Hypothalamus (tissue), 51 donors: ENCODE measurements at places on chromosomes 4 and X.

GRCh38 chr4:121778991-121779628 lies 14.1 kb upstream of the SMIM43 start:
- no peak for DNase-seq

DNA sequence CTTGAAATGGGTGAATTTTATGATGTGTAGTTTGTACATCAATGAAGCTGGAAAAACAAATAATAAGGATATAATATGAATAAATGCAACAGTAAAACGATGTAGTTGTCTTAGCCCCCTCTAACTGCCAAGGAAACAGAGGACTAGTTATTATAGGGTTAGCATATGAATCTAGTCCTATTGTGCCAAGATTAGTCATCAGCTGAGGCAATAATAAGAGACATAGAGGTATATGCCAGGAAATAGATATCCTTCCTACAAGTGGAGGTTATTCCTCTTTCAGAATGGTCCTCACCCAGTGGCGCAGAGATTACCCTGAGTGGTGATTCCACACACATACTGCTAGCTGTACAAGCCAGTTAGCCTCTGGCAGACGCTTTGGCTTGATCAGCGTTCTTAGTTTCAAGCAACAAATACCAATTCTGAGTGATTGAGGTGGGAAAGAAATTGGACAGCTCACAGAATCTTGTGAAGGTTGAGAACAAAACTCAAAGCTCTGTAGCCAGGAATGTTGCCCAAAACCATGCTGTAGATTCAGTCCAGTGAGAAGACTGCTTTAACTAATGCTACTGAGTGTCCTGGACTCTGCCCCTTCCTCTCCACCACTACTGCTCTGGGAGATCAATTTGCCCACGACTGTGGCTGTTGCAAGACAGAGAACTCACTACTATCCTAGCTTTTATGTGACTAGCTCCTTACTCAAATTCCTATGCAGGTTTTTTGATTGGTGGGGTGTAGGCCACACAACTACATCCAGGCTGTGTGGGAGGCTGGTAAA lies 27.0 kb upstream of the ZNF280C start:
- DNase-seq = no peak

DNA sequence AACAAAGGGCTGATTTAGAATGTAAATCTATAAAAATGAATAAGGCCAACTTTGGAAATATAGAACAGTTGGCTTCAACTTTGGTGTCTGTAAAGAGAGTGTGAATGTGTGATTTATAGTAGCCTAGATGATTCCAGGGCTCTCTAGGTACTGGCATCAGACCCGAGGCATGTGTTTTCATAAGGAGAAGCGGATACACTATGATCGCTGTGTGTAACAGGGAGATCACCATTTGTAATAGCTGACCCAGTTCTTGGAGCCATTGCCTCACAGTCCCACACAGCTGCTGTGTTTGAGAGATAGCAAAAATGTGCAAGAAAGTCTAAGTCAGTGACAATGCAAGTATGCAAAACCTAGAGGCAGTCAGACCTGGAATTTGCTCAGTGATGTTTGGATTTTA lies 135.1 kb downstream of the REPS2 start:
- no peak for DNase-seq

DNA sequence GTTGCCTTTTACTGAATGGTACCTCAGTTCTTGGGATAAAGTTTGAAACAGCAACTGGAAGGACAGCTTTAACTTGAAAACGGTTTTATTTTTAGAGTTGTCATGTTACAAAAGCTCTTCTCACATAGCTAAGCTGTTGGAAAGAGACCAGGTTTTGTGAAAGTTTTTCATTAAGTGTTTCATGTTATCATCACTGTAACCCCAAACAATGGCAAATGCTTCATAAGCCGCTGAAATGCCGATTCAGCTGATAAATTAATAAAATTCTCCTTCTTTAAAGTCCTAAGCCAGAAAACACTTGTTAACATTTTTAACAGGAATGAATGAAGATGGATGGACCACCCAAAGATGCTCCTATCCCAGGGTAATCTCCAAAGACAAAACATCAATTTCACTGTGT lies 76.1 kb upstream of the IRF2 start:
- DNase-seq = no peak

DNA sequence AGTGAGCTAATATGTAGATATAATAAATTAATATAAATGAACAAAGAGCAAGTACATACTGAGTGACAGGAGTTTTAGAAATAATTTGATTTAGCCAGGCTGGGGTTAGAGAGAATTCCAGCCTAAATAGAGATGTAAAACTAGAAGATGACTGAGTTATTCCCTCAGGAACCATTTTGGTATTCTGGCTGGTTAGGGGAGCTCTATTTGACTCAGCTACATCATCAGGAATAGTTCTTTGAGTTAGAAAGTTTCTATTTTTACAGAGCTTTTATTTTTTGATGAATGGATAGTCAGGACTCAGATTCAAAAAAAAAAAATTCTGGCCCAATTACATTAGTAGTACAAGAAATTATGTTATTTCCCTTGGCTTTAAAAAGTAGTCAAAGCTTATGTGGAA lies 180.4 kb upstream of the MID1 start:
- no peak for DNase-seq

DNA sequence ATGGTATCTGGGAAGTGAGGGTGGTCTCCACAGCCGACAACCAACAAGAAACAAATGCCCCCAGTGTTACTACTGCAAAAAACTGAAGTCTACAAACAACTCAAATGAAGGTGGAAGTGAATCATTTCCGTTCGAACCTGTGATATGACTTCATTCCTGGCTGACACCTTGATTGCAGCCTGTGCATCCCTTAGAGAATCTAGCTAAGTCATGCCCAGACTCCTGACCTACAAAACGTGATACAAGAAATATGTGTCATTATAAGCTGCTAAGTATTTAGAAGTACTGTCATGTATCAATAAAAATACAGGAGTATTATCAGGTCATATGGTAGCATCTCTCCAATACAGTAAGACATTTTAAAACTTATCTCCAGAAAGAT lies 959.7 kb upstream of the LCORL start:
- no peak for DNase-seq

GRCh38 chrX:149830192-149830873 lies 48.6 kb downstream of the MAGEA9 start:
- no peak for DNase-seq

- DNase-seq = peak; percentile 10
These were observed 45.9 kb downstream of the HMGB2 start for GRCh38 chr4:173288296-173288695.

- DNase-seq = no peak
These were observed 9.6 kb downstream of the DCX start for GRCh38 chrX:111402344-111402743.

- DNase-seq = no peak
These were observed 51.0 kb downstream of the ADGRL3 start for GRCh38 chr4:61251129-61251528.

GRCh38 chr4:88215351-88215750 lies 56.9 kb upstream of the ABCG2 start:
- no peak for DNase-seq

DNA sequence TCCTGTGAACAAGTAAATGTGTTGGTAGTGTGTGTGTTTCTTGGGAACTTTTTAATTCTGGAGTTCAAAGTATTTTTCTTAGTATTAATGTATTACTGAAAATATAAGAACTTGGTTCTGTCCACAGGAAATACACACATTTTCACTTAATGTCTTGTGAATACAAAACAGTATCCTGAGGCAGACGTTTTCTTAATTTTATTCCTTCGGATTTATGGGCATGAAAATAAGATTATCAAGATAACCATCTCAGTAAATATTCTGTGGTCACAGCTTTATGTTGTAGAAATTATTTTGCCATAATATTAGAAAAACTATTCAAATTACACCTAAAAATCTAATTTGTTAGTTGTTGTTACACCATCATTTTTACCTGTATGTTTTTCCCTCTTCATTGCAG lies 29.8 kb downstream of the NFKB1 start:
- no peak for DNase-seq

DNA sequence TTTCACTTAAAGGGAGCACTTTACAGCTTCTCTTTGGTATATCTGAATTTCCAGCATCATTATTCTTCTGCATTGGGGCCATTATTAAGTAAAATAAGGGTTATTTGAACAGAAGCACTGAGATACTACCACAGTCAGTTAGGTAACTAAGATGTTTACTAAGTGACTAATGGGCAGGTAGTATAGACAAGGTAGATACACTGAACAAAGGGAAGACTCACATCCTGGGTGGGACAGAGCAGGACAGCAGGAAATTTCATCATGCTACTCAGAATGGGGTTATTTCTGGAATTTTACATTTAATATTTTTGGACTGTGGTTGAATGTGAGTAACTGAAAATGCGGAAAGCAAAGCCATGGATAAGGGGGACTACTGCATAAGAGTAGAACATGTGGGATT lies 316.0 kb downstream of the CCSER1 start:
- no peak for DNase-seq

- DNase-seq = no peak
These were observed 1.1 kb downstream of the ZNF141 start for GRCh38 chr4:338759-339097.

DNA sequence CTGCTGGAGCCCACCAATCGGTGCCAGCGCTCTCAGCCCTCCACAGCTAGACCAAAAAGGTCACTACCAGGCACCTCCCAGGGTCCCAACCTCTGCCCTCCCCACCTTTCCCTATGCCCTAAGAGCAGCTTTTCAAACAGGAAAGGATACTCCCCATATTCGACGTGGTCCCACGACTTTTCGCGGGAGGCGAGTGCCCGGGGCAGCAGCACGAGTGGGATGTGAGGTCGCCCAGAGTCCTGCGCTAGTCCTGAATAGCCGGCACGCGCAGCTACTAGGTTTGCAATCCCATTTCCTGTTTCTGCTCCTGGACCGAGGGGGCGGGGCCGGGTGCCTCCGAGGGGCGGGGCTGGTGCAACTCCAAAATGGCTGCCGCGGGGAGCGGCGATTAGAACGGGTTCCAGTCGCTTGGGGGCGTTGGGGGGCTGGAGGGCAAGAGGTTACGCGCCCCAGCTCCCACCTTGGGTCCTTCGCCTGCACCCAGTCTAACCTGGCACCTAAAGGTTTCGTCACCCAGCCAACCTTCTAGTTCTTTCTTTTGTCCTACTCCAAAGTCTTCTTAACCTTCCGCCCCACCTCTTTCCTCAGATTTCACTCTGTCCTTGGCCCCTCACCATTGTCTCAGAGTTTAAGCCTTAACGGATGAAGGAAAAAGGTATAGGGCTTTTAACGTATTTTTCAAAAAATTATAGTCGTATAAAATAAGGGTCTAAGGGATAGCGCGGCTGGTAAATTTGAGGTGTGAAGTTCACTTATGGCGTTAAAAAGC lies 85.0 kb upstream of the TENT5D start:
- DNase-seq = no peak

GRCh38 chr4:105210916-105211315 lies 64.2 kb downstream of the TET2 start:
- no peak for DNase-seq
